ENCODE measurements at places on chromosomes 4 and X.
A peak's percentile ranks its signal among the peaks of the same experiment; 100 is the strongest.

- DNase-seq = no peak
Observed at GRCh38 chr4:173174594-173175012, 6.0 kb downstream of the GALNT7 start.

DNA sequence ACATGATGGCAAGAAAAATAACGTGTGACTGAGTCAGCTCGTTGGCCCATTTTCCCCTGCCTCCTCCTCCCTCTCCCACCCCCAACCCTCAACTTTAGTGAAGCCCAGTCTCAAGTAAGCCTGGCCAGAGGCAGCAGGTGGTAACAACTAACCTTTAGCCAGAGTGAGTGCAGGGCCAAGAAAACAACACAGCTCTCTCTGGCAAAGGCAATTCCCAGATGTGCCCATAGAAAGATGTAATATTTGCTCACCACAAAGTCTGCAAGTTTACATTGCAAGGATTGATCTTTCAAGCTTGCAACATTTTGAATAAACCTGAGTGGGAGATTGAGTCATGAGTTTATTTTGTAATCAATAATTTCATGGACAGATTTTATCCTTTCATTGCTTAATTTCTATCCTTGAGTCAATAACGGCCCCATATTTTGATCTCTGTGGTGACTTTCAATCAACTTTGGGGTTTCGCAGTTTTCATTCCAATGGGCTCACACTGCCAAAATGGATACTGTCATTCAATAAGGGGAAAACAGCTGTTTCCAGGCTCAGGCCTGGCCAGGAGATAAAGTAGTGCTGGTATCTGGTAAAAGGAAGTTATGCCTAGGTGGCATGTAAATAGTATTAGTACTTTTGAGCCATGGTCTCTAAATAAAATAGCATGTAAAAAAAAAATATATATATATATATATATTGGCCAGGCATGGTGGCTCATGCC, 130.7 kb upstream of the TMEM164 start:
- DNase-seq = no peak

- DNase-seq = peak; percentile 43
Observed at GRCh38 chr4:37889849-37890800, 759 bp upstream of the TBC1D1 start.

GRCh38 chrX:8374041-8374825, 90.4 kb upstream of the VCX3B start:
- no peak for DNase-seq

- DNase-seq = no peak
Observed at GRCh38 chr4:185794637-185795036, 17.4 kb downstream of the SORBS2 start.

GRCh38 chrX:132565273-132565672, 76.4 kb upstream of the MBNL3 start:
- DNase-seq = no peak

DNA sequence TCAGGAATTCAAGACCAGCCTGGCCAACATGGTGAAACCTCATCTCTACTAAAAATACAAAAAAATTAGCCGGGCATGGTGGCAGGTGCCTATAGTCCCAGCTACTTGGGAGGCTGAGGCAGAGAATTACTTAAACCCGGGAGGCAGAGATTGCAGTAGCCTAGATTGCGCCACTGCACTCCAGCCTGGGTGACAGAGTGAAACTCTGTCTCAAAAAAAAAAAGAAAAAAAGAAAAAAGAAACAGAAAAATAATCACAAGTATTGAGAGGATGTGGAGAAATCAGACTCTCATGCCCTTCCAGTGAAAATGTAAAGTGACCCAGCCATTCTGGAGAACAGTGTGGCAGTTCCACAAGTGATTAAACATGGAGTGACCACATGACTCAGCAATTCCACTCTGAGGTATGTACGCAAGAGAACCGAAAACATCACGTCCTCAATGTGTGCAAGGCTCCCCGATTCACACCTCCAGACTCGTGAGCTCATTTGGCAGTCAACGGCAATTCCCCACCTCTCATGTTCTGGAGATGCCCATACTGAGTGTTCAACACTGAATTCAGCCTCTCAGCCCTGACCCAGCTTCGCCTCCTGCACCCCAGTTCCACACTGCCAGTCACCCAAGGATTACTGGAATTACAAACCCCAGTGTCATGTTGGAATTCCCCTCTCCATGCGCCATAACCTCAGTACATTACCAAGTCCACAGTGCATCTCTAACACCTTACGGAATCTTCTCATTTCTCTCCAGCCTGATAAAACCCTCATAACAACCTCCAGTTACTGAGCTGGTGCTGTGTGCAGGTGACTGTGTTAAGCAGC, 21.1 kb downstream of the ACOX3 start:
- DNase-seq = no peak
